ENCODE measurements at places on chromosomes 4 and X.

- DNase-seq = no peak
These were observed 154.0 kb downstream of the BTC start for GRCh38 chr4:74640111-74640903.

GRCh38 chrX:150676221-150676620 lies 17.0 kb upstream of the MTMR1 start:
- no peak for DNase-seq

- no peak for DNase-seq
These were observed 162.8 kb upstream of the VCX start for GRCh38 chrX:7680181-7680580.

DNA sequence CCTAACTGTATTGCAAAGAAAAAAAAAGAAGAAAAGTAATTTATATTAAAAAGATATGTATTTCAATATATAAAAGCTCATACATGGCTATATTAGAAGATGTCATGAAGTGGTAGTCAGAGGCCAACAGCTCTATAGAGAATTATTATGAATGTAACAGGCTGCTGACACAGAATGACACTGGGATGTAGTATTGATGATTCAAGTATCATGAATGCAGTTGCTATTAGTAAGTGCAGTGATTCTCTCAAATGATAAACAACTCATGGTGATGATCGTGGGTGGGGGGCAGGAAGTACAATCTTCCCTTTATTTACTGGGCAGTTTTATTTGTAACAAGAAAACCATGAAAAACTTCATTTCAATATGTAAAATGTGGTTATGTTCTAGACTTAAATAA lies 124.6 kb downstream of the COL4A6 start:
- no peak for DNase-seq

DNA sequence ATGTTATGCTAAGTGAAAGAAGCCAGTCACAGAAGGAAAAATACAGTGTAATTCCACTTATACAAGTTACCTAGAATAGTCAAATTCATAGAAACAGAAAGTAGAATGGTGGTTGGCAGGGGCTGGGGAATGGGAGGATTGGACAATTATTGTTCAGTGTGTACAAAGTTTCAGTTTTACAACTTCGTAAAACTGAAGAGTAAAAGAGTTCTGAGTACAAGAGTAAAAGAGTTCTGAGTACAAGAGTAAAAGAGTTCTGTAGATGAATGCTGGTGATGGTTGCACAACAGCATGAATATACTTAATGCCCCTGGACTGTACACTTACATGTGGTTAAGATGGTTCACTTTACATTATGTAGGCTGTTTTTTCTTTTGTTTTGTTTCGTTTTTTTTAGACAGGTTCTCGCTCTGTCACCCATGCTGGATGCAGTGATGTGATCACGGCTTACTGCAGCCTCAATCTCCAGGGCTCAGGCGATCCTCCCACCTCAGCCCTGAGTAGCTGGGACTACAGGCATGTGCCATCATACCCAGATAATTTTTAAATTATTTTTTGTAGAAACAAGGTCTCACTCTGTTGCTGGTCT lies 230.9 kb downstream of the SOWAHB start:
- no peak for DNase-seq

DNA sequence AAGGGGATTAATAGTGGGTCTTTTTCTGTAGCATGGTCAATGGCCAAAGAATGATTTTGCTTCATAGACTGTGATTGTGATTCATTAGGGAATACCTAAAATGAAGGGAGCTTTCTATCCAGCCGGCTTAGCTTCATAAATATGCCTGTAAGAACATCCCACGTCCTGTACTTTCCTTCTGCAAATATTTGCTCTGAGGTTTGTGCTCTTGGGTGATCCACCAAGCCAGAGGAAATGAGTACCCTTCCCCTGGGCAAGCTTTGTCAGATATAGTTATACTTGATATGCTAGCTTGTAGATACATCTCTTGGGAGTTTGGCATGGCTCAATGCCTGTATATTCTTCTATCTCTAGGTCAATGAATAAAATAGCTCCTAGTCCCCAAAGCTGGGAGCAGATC lies 28.2 kb upstream of the SPARCL1 start:
- no peak for DNase-seq

- no peak for DNase-seq
These were observed 85.7 kb upstream of the ITM2A start for GRCh38 chrX:79452881-79453280.
